ENCODE measurements at places on chromosomes 5 and 9.
A peak's percentile ranks its signal among the peaks of the same experiment; 100 is the strongest.

DNA sequence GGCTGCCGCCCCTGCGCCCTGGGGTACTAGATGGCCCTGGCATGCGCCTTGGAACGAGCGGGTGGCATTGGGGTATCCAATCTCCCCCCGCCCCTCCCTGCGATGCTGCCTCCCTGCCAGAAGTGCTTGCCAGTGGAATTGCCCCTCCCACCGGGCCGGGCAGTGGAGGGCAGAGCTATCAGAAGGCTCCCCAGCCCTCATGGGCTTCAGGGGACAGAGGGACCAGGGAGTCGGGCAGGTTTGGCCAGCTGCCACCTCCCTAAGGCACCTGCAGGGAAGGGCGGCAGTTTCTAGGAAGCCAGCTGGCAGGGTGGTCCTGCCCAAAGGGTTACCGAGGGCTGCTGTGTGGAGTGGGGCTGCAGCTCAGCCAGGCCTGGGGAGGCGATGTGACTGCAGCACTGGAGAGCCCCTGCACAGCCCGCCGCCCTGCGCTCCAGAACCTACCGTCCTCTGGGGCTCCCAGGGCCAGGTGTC, 52.8 kb upstream of the EGFL7 start:
- DNase-seq: no peak

GRCh38 chr5:116343961-116344360, 230.7 kb downstream of the SEMA6A start:
- DNase-seq: no peak

DNA sequence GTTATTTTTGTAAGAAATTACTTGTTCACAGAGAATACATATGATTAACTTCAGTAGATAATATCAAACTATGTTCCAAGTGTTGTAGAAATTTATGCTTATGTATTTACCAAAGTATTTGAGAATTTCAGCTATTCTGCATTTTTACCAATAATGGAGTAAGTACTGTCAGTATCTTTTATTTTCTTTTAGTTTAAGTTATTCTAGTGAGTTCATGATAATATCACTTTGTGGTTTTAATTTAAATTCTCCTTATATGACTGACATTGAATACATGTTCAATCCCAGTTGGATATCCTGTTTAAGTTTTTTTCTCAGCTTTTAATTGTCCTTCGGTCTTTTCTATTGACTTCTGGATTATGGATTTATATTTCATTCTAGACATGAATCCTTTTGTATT, 1024.6 kb downstream of the EFNA5 start:
- no peak for DNase-seq

DNA sequence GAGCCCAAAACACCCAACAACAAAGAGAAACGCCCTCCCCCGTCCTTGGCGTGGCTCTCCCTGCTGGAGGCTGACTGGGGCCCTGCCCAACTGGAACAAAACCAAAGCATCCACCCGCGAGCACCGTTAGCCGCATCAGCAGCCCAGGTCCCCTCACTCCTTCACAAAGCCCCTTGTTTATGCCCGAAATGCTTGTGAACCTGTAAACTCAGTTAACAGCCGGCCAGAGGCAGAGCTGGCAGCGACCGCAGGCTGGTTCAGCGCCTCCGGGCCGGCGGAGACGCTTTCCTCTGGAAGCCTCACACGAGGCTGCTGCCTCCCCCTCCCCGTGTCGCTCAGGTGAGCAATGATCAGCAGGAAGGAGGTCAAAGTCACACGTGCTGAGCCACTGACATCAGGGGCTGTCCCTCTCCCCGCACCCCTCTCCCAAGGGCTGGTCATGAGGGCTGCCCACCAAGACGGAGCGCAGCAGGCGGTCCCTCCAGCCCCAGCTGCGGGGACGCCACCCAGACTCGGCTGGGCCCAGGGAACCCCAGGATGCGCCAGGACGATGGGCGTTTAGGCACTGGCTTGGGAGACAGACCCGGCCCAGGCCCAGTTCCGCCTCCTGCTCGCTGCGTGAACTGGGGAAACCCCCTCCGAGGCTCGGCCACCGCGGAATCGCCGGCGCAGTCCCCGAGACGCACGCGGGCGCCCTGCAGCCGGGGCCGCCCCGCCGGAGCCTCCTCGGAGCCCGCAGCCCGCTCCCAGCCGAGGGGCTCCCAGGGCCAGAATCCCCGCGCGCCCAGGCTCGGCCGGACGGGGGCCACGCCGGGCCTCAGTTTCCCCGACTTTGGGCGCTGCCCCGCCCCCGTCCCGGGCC, 563 bp downstream of the SNAPC4 start:
- DNase-seq: no peak

- DNase-seq: no peak
Measured at GRCh38 chr9:121820286-121821005, 169.0 kb downstream of the DAB2IP start.

GRCh38 chr5:81422671-81423070, 28.7 kb upstream of the ACOT12 start:
- DNase-seq: peak; percentile 74
